ENCODE measurements at places on chromosomes 3 and 15.

GRCh38 chr3:5726621-5727020 lies 539.1 kb downstream of the EDEM1 start:
- no peak for DNase-seq

DNA sequence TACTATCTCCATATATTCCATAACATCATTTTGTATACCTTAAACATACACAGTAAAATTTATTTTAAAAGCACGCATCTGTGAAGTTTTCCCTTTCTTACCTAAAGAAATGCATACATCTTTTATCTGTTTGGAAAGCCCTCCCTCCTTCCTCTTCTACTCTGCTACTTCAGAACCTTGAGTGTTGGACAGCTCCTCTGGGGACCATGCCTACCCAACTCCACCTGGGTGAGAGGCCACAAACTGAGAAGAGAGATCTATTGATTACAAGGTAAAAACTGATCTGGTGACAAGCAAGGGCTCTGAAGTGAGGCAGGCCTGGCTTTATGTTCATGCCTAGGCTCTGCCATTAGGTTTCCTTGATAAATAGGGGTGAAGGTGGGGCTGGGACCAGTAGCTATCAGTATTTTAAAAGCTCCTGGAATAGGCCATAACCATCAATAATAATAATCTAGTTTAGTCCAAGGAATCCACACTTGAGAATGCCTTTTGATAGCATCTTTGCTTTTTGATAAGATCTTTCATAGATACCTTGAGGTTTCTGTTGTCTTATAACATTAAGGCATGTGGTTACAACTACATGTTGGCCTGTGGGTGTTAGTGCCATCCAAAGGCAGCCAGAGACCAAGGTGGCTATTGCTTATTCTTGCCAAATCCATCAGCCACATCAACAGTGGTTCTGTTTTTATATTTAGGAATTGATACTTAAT lies 148.8 kb downstream of the KCNMB2 start:
- no peak for DNase-seq

DNA sequence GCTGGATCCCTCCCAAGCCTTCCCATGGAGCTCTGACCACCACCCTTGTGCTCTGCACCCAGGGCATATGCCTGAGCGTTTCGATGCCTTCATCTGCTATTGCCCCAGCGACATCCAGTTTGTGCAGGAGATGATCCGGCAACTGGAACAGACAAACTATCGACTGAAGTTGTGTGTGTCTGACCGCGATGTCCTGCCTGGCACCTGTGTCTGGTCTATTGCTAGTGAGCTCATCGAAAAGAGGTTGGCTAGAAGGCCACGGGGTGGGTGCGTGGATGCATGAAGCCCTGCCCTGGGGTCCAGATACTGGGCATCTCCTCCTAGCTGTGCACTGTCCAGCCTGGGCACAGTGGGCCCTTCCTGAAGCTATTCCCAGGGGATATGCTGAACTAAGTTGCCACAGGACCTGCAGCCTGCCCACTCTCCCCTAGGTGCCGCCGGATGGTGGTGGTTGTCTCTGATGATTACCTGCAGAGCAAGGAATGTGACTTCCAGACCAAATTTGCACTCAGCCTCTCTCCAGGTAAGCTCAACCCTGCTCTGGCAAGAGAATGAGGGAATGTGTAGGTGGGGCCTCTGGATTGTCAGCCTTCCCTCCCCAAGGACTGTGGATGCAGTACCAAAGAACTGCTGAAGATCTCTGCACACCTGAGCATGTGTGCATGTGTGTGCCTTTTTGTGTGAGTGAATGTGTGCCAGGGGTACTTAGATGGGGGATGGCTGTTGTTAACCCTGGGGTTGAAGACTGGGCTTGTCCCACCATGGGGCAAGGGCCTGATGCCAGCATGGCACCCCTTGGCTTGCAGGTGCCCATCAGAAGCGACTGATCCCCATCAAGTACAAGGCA lies 2.1 kb downstream of the MYD88 start:
- DNase-seq = no peak

DNA sequence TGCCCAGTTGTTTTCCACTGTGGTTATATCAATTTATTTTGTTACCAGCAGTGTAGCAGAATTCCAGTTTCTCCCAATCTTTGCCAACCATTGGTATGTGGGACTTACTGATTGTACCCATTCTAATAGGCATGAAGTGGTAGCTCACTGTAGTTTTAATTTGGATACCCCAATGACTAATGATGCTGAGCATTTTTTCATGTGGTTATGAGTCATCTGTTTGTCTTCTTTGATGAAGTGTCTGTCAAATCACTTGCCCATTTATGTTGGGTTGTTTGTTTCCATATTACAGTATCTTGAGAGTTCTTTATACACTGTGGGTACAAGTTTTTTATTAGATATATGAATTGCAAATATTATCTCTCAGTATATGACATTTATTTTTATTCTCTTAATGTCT lies 644.3 kb downstream of the NR2F2 start:
- DNase-seq = no peak

GRCh38 chr3:141106842-141107241 lies 55.7 kb downstream of the SPSB4 start:
- no peak for DNase-seq

- no peak for DNase-seq
Observed at GRCh38 chr3:71064291-71064955, 519.1 kb downstream of the FOXP1 start.

DNA sequence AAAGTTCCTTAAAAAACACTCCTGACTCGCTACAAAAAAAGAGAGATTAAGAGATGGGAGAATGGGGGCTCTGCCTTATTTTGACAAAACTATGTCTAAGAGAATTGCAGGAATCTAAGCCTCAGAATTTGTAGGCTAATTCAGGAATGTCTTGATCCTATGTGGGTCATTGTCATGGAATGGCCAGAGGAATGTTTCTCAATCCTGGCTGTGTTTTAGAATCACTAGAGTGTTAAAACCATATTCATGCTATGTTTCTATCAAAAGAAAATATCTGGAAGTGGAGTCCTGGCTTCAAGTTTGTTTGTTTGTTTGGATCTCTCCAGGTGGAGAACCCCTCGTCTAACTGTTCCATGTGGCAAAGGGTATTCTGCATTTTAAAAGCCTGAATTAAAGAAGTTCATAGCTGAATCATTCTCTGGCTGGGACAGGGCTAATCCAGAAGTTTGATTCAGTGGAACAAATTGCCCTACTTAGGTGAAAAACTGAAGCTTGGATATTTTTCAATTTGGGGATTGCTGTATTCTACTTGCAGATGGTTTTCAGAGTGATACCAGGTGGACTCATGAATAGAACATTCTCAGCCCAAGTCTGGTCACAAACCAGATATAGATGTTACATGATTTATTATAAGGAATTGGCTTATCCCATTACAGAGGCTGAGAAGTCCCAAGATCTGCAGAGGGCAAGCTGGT lies 28.2 kb downstream of the GJD2 start:
- no peak for DNase-seq

GRCh38 chr15:62770752-62771151 lies 271.8 kb upstream of the TPM1 start:
- DNase-seq = no peak

GRCh38 chr3:24185738-24186384 lies 240.8 kb downstream of the NR1D2 start:
- DNase-seq = peak; percentile 4

GRCh38 chr3:154151969-154152368 lies 30.8 kb downstream of the ARHGEF26 start:
- DNase-seq = no peak

GRCh38 chr3:176623468-176624150 lies 573.7 kb downstream of the TBL1XR1 start:
- no peak for DNase-seq

- no peak for DNase-seq
Observed at GRCh38 chr3:172606021-172606420, 82.8 kb upstream of the TNFSF10 start.

DNA sequence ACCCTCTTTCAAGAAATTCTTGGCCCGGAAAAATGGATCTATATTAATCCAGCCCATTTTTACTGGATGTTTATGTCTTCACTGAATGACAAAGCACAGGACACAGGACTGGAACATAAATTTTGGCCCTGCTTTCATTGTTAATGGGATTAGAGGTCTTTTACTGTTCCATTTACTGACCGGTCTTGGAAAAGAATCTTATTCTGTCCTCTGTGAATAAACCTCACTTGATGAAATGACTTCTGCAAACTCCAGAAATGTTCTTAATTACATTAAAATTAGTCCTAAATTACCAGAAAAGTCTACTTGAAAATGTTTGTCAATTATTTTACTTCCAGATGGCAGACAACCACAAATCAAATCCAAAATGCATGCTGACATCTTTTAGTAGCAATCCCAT lies 79.3 kb upstream of the SLC24A5 start:
- no peak for DNase-seq

GRCh38 chr15:58109419-58109818 lies 28.8 kb upstream of the AQP9 start:
- DNase-seq = no peak

- no peak for DNase-seq
Observed at GRCh38 chr3:188792793-188793192, 379.0 kb upstream of the TPRG1 start.

DNA sequence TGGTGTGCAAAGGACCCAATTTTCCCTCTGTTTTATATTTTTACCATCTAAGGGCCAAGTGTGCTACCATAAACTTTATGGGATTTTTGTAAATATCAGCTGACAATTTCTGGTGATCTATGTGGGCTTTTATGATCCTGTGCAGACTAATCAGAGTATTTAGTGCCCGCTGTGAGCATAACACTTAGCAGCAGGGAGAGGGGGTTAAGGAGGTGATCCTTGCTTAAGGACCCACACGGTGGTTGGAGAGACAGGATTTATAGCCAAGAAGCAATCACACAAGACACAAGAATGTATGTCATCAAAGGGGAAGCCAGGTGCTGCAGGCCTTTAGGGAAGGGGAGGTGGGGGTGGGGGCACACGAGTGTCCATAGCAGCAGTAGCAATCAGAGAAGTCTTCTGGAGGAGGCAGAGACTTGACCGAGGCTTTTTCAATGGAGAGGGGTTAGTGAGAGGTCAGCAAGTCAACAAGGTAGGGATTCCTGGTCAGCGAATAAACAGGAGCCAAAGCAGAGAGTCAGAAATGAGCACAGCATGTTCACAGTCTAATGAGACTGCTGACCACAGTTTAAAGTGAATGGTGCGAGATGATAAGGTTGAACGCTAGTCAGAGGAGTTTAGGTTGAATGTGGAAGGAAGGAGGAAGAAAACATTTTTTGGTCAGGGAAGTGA lies 4.5 kb upstream of the CACNA1D start:
- no peak for DNase-seq

GRCh38 chr15:62877276-62877857 lies 165.2 kb upstream of the TPM1 start:
- no peak for DNase-seq

GRCh38 chr3:128503751-128504532 lies 10.9 kb upstream of the GATA2 start:
- no peak for DNase-seq

Data from stimulated activated CD4-positive, alpha-beta T cell treated with anti-CD3 and anti-CD28 coated beads, Interleukin-12 subunit alpha, Interleukin-12 subunit beta, amount 100 ng/mL, for 24 hours (primary cell).